Upper lobe of left lung (tissue), 6 donors: ENCODE measurements at places on chromosomes 12 and 14. TPM values are rescaled to one million over a fixed set of nuclear protein-coding genes. Genes with fewer than 3 reads are reported as not detected.

- H3K4me1 ChIP-seq, result no peaks in the 10 kb centered on the region
- H3K4me3 ChIP-seq, result no peak overlapping the region
- DNase-seq, result no peak
- no peaks in the 10 kb centered on the region for H3K27me3 ChIP-seq
These were observed 59.3 kb upstream of the CCDC91 start for GRCh38 chr12:28130625-28131598.

- no peaks in the 10 kb centered on the region for H3K27me3 ChIP-seq
- no peak overlapping the region for H3K4me3 ChIP-seq
- H3K27ac ChIP-seq, result no peak overlapping the region
These were observed 603 bp upstream of the ENDOU start for GRCh38 chr12:47725893-47726292.

DNA sequence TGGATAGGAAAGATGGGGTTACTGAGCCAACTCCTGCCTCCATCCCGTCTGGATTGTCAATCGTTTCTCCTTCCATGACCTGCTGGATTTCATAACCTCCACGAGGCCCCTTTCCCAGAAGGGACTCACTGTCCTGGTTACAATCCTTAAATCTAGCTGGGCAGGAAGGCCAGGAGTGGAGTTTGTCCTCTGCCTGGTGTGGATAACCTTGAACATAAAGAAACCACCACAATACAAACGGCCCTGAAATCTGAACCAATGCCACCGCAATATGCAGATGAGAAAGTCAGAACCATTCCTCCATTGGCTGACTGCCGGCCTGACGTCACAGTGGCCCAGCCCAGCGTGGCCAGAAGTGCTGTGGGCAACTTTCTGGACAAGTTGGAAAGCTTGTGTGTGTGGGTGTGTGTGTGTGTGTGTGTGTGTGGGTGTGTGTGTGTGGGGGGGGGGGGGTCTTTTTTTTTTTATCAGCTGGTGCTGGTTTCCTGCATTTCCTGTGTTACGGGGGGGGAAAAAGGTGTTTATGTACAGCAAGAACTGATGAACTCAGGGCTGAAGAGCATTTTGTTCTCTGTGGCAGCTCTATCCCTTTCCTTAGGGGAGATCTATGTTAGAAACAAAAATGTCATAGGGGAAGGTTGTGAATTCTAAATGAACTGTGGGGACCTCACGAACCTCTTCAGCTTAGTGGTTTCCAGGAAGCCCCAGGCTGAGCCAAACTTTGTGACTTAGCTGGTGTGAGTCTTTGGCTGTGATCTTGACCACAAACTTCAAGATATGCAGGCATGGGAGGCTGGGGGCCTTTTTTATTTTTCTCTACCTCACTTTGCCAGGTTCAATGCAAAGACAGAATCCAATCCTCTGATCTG, 81.6 kb upstream of the MED13L start:
- H3K27ac ChIP-seq, result peak overlapping the region; percentile 83
- H3K4me3 ChIP-seq, result no peak overlapping the region
- no peaks in the 10 kb centered on the region for H3K27me3 ChIP-seq
- no peaks in the 10 kb centered on the region for H3K36me3 ChIP-seq
- peak; percentile 93 for DNase-seq

- no peaks in the 10 kb centered on the region for H3K36me3 ChIP-seq
- H3K4me3 ChIP-seq, result no peak overlapping the region
- no peaks in the 10 kb centered on the region for H3K27me3 ChIP-seq
These were observed 11.5 kb downstream of the ZFHX2 start for GRCh38 chr14:23540141-23540469.

GRCh38 chr12:55708695-55709233, 1.1 kb upstream of the ITGA7 start:
- H3K27me3 ChIP-seq, result no peaks in the 10 kb centered on the region
- no peaks in the 10 kb centered on the region for H3K36me3 ChIP-seq
- H3K4me1 ChIP-seq, result peaks cover 23% of the 10 kb centered on the region
- H3K27ac ChIP-seq, result peak overlapping the region; percentile 68
- peak overlapping the region; percentile 84 for H3K4me3 ChIP-seq

DNA sequence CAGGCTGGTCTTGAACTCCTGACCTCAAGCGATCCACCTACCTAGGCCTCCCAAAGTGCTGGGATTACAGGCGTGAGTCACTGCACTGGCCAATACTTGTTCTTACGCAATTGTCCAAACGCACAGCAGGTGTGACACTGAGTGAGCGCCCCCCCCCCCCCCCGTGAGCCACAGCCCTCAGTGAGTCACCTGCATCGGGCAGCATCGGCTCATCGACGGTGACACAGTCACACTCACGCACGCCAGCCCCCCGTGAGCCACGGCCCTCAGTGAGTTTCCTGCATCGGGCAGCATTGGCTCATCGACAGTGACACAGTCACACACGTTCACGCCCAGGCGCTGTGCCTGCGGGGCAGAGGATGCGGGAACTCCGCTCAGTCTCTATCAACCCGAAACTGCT, 42.5 kb downstream of the GALNT9 start:
- peak; percentile 62 for DNase-seq
- H3K27me3 ChIP-seq, result peaks cover 3% of the 10 kb centered on the region
- H3K4me3 ChIP-seq, result no peak overlapping the region

DNA sequence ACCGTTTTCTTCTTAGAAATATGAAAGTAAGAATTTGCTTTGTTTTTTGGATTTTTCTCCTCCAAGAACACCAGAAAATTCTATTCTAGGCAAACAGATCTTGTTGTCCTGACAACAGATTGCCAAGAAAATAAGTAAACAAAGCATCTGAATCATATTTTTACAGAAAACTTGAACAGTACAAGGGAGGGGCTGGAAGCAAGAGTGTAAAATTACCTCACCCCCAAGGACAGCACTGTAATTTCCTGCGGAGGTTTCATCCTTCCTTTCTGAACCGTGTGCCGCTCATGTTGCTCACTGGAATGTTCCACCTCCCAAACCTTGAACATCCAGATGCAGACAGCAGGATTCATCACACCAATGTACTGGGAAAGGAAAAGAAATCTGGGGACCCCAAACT, 5.4 kb upstream of the CAMKK2 start:
- H3K4me3 ChIP-seq, result no peak overlapping the region
- H3K4me1 ChIP-seq, result peaks cover 9% of the 10 kb centered on the region
- H3K27me3 ChIP-seq, result no peaks in the 10 kb centered on the region
- no peak for DNase-seq

DNA sequence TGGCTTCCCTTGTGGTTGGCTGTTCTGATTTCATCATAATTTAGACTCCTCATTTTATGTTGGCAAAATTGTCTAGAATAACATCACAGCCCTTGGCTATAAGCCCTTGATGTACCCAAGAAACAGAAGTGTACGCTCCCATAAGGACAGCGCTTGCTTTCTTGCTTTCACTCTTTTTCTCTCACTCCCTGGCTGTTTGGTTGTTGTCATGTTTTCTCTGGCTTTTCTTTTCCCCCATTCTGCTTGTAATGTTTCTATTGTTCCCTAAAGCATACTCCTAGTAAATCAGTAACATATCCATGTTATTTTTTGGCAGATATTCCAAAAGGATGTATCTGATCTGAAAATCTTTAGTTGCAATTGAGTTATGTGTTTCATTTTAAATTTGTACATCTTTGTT, 530.5 kb downstream of the NOVA1 start:
- no peak for DNase-seq
- no peak overlapping the region for H3K27ac ChIP-seq
- no peaks in the 10 kb centered on the region for H3K4me1 ChIP-seq
- H3K27me3 ChIP-seq, result no peaks in the 10 kb centered on the region
- H3K36me3 ChIP-seq, result no peaks in the 10 kb centered on the region

DNA sequence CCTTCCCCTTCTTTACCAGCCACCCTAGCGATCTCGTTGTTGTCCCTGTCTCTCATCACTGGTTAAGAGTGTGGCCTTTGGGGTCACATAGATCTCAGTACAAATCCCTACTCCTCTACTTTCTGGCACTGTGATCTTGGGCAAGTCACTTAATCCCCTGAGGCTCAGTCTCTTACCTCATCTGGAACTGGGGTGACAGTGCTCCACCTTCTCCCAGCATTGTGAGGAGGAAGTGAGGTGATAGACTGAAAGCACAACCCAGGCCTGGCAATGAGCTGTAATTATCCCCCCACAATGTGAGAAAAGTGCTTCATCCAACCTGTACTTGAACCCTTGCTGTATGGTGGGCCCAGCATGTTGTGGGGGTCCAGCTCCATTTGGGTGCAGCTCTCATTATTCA, 48.0 kb downstream of the IRAK3 start:
- no peaks in the 10 kb centered on the region for H3K27me3 ChIP-seq
- no peak for DNase-seq
- no peaks in the 10 kb centered on the region for H3K36me3 ChIP-seq
- H3K4me1 ChIP-seq, result peaks cover 4% of the 10 kb centered on the region

- no peaks in the 10 kb centered on the region for H3K4me1 ChIP-seq
- no peak overlapping the region for H3K4me3 ChIP-seq
- DNase-seq, result no peak
- H3K27me3 ChIP-seq, result no peaks in the 10 kb centered on the region
- H3K27ac ChIP-seq, result peak overlapping the region; percentile 69
- no peaks in the 10 kb centered on the region for H3K36me3 ChIP-seq
These were observed 217.1 kb upstream of the BTG1 start for GRCh38 chr12:92362785-92363184.

- no peaks in the 10 kb centered on the region for H3K36me3 ChIP-seq
- no peaks in the 10 kb centered on the region for H3K4me1 ChIP-seq
- no peak overlapping the region for H3K27ac ChIP-seq
- H3K4me3 ChIP-seq, result no peak overlapping the region
- DNase-seq, result no peak
These were observed 23.3 kb downstream of the RASAL1 start for GRCh38 chr12:113112043-113112899.

DNA sequence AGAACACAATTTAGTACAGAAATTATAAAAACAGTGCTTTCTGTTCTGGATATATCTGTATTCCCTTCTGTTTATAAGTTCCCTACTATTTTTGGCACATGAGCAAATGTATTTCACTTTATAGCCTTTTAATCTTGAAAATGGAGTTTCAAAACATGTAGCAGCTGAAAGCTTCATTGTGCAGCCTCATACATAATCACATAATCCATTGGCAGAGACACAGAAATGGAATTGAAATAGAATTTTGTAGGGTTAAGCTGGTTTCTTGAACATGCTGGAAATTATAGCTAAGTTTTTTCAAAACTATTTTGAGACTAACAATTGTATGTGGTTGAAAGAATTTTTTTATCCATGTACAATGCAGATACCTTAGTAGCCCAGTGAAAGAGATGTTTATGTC, 614.3 kb upstream of the MDGA2 start:
- H3K4me1 ChIP-seq, result no peaks in the 10 kb centered on the region
- H3K27ac ChIP-seq, result no peak overlapping the region
- no peaks in the 10 kb centered on the region for H3K36me3 ChIP-seq
- no peaks in the 10 kb centered on the region for H3K27me3 ChIP-seq

- no peaks in the 10 kb centered on the region for H3K36me3 ChIP-seq
- no peak for DNase-seq
- no peaks in the 10 kb centered on the region for H3K27me3 ChIP-seq
- H3K27ac ChIP-seq, result no peak overlapping the region
- no peaks in the 10 kb centered on the region for H3K4me1 ChIP-seq
- no peak overlapping the region for H3K4me3 ChIP-seq
These were observed 48.9 kb downstream of the STON2 start for GRCh38 chr14:81351205-81351604.

GRCh38 chr12:106774808-106775524, 484 bp downstream of the RIC8B start:
- DNase-seq, result no peak
- H3K27ac ChIP-seq, result peak overlapping the region; percentile 94
- H3K27me3 ChIP-seq, result no peaks in the 10 kb centered on the region
- no peaks in the 10 kb centered on the region for H3K36me3 ChIP-seq

DNA sequence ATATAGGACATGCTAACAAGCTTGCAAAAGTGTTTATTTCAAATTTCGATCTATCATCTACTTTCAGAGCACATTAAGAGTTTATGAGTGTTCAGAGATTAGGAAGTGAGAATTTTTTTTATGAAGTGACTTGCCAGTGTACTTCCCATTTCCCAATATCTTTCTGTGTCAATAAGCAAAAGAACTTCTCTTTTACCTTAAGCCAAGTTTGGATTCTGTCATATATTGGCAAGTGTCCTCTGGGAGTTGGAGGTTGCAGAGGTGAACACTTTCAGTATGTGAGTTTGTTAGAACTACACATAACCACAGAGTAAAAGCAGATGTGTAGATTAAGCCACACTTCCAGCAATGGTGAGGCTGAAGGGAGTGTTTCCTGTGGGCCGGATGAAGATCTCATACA, 16.6 kb upstream of the KLRF1 start:
- no peak overlapping the region for H3K27ac ChIP-seq
- no peak overlapping the region for H3K4me3 ChIP-seq
- H3K27me3 ChIP-seq, result no peaks in the 10 kb centered on the region
- no peaks in the 10 kb centered on the region for H3K36me3 ChIP-seq
- no peak for DNase-seq

DNA sequence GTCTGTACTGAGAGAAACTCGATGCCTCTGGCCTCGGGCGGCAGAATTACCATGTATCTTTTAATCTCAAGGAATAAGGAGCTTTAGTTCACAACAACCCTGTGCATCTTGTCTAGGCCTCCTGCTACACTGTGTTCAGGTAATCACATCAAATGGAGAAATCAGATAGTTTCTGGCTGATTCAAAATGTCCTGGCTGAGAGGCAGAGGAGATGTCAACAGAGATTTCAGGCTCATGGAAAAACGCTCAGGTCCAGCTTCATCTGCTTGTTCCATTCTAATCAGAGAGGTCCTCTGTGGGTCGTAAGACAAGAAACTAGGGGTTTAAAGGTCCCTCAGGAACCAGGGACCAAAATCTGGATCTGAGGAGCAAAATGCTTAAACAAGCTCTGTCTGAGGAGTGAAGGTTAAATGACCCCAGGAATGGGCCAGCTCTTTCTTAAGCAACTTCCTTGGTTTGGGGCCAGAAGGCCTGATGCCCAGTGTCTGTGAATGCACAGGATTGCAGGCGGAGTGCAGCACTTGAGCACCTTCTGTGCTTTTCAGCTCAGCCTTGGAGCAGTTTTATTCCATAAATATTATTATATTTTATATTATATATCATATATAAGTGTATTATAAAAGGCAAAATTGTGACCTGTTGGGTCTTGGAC, 170.2 kb upstream of the PRICKLE1 start:
- H3K4me1 ChIP-seq, result peaks cover 11% of the 10 kb centered on the region
- no peaks in the 10 kb centered on the region for H3K27me3 ChIP-seq
- no peak overlapping the region for H3K4me3 ChIP-seq
- no peaks in the 10 kb centered on the region for H3K36me3 ChIP-seq
- DNase-seq, result no peak

- no peaks in the 10 kb centered on the region for H3K4me1 ChIP-seq
- no peak overlapping the region for H3K27ac ChIP-seq
These were observed 148.5 kb downstream of the PLCZ1 start for GRCh38 chr12:18589316-18589715.

DNA sequence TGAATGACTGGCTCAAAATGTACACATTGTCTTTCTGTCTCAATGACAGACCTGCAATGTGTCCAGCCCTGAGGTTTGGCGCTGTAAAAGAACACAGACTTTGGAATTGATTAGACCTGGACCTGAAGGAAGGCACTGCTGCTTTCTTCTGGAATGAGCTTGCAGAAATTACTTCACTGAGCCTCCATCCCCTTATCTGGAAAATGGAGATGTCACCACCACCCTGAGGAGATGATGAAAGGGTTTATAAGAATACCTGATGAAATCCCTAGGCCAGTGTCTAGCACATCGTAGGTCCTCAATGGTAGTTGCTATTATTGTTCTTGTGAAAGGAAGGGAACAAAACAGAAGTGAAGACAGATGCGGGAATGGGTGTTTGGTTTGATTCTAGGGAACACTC, 9.7 kb upstream of the WSB2 start:
- H3K36me3 ChIP-seq, result no peaks in the 10 kb centered on the region
- H3K27me3 ChIP-seq, result no peaks in the 10 kb centered on the region
- no peaks in the 10 kb centered on the region for H3K4me1 ChIP-seq
- no peak overlapping the region for H3K4me3 ChIP-seq
- no peak overlapping the region for H3K27ac ChIP-seq

- H3K4me1 ChIP-seq, result peaks cover 6% of the 10 kb centered on the region
- no peak for DNase-seq
- no peaks in the 10 kb centered on the region for H3K27me3 ChIP-seq
- H3K4me3 ChIP-seq, result no peak overlapping the region
- no peak overlapping the region for H3K27ac ChIP-seq
These were observed 129.7 kb upstream of the CCND2 start for GRCh38 chr12:4143896-4144295.

Gene SMOC1
- 0.92 TPM for total RNA-seq

Gene KRT71
- not detected for total RNA-seq
